ENCODE measurements at places on chromosomes 16 and 17. TPM values are rescaled to one million over a fixed set of nuclear protein-coding genes. Genes with fewer than 3 reads are reported as not detected.

- DNase-seq = no peak
These were observed 17.1 kb upstream of the VPS4A start for GRCh38 chr16:69294051-69294450.

DNA sequence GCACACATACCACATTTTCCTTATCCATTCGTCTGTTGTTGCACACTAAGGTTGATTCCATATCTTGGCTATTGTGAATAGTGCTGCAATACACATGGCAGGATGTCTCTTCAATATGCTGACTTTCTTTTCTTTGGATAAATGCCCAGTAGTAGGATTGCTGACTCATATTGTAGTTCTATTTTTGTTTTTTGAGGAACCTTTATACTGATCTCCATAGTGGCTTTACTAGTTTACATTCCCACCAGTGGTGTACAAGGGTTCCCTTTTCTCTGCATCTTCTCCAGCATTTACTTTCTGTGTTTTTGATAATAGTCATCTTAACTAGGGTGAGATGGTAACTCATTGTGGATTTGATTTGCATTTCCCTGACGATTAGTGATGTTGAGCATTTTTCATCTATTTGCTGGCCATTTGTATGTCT is 118.1 kb downstream of the STXBP4 start:
- DNase-seq = no peak

- no peak for DNase-seq
These were observed 4.8 kb downstream of the CDR2L start for GRCh38 chr17:74992223-74992622.

GRCh38 chr17:40486522-40487370 is 14.7 kb downstream of the TNS4 start:
- DNase-seq = no peak

GRCh38 chr16:58733671-58734458 is at the start of gene GOT2:
Gene GOT2 (minus strand): TSS chr16:58734316. CDS start chr16:58734228, 88 bp downstream.
- peak; percentile 90 for DNase-seq

- no peak for DNase-seq
These were observed 53.2 kb downstream of the MSI2 start for GRCh38 chr17:57309479-57309878.

GRCh38 chr16:84737192-84738011 is 37.6 kb downstream of the USP10 start:
- DNase-seq = no peak

GRCh38 chr17:19610311-19610710 is 38.2 kb upstream of the ALDH3A2 start:
- DNase-seq = no peak

DNA sequence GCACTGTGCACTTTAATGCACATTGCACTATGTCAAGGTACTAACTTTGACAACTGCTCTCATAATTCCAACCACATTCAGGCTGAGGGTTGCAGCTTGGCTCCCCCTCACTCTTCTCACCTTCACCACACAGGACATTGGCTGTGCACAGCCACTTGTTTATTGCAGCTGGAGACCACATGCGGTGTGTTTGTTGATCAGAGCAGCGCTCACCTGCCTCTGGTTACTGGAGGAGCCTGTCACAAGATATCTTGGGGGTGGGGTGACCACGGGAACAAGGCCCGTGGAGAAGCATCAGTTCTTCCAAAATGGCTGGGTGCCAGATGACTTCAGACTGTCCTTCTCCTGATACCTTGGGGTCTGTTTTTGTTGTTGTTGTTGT is 10.6 kb upstream of the CCL5 start:
- DNase-seq = no peak

- no peak for DNase-seq
These were observed 25.8 kb downstream of the CRISPLD2 start for GRCh38 chr16:84845496-84846002.

DNA sequence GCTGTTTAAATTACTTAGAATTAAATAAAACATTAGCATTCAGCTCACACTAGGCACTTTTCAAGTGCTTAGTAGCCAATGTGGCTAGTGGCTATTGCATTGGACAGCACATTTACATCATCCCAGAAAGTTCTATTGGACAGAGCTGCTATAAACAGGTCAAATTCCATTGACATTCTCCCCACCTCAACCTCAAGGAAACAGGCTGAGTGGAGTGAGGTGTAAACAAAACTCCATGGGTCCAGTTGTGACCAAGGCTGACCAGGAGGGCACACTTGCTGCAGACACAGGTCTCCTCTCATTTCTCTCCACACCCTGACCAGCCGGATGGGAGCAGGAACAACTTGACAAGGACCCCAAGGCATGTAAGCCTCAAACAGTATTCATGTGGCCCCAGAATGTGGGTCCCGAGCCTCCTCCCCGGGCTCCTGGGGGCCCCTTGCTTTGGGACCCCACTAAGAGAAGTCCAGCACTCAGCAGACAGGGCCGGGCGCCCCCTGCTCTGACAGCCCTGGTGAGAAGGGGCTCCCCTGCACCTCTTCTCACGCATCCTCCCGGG is 488 bp downstream of the C17orf113 start:
- DNase-seq = no peak

DNA sequence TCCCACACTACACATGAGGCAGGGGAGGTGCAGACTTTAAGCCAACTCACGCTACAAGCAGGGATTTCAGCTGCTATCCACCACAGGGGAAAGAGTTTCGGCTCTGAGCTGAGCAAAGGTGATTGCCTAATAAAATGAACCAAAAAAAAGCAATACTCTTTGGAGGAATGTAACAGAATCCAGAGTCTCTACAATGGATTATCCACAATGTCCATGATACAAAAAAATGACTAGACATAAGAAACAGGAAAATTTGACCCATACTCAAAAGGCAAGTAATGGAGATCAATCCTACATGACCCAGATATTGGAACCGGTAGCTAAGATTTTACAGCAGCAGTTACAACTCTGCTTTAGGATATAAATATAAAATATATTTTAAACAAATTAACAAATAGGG is 19.0 kb upstream of the TMEM204 start:
- DNase-seq = no peak

DNA sequence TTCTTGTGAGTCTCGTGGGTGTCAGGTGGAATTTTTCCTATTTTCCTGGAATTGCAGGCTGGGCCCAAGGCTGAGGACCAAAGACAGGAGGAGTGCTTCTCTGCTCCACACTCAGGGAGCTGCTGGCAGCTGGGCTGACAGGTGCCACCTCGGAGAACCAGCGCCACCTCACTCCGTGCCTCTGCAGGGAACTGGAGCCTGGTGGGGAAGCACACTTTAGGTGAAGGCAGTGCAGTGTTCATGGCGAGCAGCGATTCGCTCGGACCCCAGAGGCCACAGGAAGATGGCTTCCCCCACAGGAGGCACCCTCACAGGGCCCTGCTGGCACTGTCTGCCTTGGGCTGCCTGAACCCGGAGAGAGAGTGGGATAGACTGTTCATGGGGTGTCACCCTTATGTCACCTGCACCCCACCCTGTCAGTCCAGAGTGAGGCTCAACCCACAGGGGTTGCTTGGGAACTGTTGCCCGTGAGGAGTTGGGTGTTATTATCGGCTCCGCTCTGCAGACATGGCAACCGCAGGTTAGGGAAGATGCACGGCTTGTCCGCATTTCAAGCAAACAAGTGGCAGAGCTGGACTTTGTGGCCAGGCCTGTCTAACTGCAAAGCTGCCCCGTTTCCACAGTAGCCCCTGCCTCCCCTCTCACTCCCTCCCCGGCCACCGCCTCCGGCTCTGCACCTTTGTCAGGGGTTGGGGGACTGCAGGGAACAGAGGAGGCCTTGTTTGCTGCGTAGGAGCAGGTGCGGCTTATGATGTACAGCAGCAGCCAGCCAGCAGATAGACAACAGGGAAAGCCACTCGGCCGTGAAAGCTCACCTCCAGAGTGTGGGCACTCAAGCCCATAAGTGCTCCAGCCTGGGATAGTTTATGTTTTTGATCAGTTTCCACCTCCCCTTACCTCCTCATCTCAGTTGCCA is 15.5 kb downstream of the TBC1D24 start:
- DNase-seq = no peak

The TMEM204 gene
- 66.3 TPM for total RNA-seq

The GSG1L2 gene
- not detected for total RNA-seq

The GUCY2D gene
- total RNA-seq = not detected

The SLC16A11 gene
- total RNA-seq = 0.33 TPM

The TLCD1 gene
- total RNA-seq = 2.4 TPM

The TOX3 gene
- total RNA-seq = 8.5 TPM
